ENCODE measurements at places on chromosomes 6 and 20.

DNA sequence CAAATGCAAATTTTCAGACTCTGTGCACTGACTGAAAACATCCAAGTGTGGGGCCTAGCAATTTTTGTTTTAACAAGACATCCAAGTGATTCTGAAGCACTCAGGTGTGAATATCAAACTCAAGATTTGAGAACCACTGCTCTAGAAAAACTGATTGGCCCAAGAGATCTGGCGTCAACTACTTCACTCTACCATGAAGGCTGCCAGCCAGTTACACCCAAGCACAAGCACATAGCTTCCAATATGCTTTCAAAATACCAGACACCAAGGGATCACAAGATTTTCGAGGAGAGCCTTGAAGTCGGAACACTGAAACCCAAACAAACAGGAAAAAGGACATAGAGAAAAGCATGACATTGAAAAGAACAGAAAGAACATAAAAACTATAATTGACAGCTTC lies 140.2 kb downstream of the PTCHD4 start:
- DNase-seq, result no peak

DNA sequence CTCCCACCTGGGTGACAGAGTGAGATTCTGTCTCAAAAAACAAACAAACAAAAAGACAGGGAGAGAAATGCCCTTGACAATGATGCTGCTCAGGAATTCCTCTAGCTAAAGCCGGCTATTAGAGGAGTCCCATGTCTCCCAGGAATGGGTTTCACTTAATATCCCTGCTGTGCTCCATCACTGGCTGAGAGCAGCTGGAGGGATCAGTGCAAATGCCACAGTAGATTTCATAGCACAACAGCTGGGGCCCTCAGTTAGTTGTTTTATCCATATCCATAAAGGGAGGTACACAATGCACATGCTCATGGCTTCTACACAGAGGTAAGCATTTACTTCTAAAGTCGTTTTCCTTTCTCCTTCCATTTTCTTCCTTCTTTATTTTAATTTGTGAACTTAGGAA lies 742.0 kb upstream of the POU3F2 start:
- no peak for DNase-seq

DNA sequence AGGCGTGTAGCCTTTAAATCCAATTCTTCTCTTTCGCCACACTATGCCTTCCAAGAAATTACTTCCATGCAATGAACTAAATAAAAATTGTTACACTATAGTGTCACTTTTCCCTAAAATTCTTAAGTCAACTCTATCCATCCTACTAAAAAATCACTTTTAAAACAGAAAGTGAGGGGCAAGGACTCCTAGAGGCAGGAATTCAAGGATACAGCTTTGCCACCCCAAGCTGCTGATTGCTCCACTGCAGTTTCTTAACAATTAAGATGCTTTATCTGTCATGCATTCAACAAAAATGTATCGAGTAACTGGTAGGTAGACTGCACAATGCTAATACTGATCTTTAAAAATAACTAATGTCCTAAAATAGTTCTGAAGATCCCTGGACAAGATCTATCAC lies 4.3 kb downstream of the MCM9 start:
- no peak for DNase-seq

DNA sequence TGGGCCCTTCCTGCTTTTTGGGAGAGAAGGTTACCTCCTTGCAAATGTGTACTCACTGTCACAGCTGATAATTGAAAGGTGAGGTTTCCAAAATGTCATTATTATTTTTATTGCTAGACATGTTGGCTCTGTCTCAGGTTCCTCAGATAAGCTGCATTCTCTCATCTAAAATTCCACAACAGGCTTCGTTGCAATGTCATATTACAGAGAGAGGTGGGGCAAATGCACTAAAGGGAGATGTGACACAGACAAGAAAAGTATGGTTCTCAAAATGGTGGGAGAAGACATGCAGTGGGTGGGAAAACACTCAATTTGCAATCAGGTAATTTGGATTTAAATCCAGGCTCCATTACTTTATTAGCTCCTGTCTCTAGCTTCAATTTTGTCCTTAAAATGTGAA lies 256.4 kb upstream of the POU3F2 start:
- no peak for DNase-seq

GRCh38 chr6:89992818-89993217 lies 98.5 kb downstream of the GJA10 start:
- no peak for DNase-seq

GRCh38 chr6:47066418-47066817 lies 24.3 kb upstream of the ADGRF1 start:
- DNase-seq, result no peak

- no peak for DNase-seq
These were observed 93.3 kb downstream of the ADGRB3 start for GRCh38 chr6:68728159-68728979.

DNA sequence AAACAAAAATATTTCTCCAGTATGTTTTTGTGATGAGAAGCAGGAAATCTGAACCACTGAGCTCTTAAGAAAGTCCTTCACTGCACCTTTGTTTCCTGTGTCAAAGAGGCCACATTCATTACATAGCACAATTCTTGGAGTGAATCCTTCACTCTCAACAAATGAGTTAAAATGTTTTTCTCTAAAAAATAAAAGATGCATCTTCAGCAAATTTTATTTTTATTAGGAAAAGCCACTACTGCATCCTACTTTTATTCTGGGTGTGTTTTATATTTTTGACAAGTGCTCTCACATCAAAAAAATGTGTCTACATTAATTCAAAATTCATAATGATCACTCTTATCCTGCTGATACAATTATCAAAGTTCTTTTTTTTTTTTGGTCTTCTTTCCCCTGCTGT lies 76.3 kb downstream of the PLCB4 start:
- no peak for DNase-seq

DNA sequence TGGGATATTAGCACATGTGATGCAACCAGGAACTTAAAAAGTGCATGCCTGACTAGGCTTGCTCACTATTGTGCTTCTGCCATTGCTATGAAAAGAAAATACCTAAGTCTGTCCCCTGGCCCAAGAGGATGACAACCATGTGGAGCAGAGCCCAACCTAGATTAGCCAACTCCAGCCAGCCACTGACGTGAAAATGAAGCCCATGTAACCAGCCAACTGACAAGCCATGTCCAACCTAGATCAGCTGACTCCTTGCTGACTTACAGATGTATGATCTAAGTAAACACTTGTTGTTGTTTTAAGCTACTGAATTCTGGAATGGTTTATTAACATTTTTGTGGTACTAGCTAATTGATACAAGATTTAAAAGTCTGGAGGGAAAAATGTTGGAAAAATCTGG lies 47.5 kb downstream of the PIGU start:
- no peak for DNase-seq

GRCh38 chr6:502761-503160 lies 111.2 kb downstream of the IRF4 start:
- DNase-seq, result no peak

DNA sequence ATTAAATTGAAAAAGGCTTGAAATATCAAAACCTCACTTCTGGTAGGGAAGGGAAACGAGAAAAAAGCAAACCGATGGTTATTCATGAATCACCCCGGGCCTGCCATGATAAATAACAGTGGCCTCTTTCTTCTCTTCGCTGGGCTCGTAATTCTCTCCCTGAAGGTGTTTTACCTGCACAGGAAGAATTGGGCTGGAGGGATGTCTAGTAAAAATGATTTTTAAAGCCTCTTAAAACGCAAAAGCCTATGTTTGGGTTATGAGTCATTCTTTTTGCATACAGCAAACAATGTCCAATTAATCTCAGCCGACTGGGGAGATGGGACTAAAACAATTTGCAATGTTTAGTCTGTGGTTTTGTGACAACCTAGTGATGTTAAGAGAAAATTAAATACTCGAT lies 16.8 kb downstream of the LINC00237 start:
- no peak for DNase-seq

All from D721Med (cell line).